Stimulated activated CD4-positive, alpha-beta T cell treated with anti-CD3 and anti-CD28 coated beads, Interleukin-15, amount 100 ng/mL, for 48 hours (primary cell): ENCODE measurements at places on chromosomes 1 and 21.

DNA sequence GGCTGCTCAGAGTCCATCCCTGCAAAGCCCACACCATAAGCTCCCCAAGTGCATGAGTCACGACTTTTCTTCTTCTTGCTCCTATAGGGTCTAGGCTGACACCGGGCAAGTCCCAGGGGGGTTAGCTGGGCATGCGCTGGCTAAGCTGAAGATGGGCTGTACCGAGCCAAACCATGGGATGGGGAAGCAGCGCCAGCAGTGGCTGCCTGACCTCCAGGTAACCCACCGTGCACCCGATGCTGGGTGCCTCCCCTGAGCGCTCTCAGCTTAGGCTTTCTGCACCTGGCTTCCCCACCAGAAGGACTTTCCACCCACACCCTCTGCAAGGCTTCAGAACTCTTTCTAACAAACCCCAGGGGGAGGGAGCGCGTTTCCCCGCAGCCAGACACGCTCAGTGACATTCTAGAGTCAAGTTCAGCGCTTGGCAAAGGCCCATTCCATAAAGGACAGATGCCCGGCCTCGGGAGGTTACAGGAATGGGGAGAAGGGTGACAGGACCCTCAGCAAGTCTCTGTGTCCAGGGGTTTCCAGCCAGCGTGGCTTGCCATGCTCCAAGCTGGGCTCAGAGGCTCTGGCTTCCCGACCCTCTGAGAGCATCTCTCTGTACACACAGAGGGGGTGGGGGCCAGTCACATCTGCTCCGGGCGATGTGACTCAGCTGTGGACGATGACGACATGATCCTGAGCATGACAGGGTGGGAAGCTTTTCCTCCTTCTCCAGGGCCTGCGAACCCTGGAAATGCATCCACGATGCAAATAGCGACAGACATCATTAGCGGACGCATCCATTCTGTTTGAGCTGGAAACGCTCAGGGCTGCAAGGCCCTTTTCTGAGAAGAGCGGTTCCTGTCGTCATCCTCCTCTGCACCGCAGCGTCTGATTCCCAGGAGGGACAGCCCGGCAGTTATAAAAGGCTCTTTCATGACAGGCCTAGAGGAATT is 107.8 kb downstream of the SIK1 start:
- no peak for DNase-seq

GRCh38 chr1:25695771-25696311 is 79.2 kb downstream of the MAN1C1 start:
- no peak for DNase-seq

DNA sequence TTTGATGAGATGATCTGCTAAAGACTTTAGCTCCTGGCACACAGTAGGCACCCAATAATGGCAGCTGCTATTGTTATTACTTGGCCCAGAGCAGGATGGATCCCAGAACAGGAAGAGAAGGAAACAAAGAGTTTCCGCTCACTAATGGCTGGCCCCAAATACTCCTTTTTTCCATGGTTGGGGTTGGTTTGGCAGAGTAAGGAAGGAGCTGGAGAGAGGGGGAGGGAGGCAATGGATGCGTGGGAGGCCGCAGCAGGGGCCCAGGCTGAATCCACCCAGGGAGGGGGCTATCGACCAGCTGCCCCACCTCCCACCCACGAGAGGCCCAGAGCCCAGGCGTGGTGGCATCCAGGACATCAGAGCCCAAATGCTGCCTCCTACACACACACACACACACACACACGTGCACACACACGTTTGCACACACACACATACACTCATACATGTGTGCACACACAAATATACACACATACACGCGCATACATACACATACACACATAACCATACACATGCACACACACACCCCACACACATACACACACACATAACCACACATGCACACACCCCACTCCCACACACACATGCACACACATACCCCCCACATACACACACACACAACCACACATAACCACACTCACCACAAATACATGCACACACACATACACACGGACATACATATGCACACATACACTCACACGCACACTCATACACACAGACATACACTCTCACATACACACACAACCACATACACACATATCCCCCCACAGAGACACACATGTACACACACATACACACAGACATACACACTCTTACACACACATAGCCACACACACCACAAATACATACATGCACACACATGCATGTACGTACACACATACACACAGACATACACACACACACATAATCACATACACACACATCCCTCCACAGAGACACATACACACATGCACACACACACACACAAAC is 25.2 kb downstream of the C1QB start:
- DNase-seq, result no peak

DNA sequence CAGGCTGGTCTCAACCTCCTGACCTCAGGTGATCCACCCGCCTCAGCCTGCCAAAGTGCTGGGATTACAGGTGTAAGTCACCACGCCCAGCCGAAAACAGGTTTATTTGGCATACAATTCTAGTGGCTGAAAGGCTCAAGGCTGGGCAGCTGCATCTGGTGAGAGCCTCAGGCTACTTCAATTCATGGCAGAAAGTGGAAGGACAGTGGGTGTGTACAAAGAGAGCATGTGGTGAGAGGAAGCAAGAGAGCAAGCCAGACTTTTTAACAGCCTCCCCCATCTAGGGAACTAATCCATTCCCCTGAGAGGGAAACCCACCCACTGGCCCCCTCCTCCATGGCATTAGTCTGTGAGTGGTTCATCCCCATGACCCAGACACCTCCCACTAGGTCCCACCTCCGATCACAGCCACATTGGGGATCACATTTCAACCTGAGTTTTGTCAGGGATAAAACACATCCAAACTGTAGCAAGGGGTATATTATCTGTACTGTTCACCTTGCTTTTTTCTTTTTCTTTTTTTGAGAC is 9.5 kb downstream of the BMP8A start:
- DNase-seq, result no peak

GRCh38 chr1:150971583-150972416 is 2.8 kb downstream of the CERS2 start:
- DNase-seq, result no peak

DNA sequence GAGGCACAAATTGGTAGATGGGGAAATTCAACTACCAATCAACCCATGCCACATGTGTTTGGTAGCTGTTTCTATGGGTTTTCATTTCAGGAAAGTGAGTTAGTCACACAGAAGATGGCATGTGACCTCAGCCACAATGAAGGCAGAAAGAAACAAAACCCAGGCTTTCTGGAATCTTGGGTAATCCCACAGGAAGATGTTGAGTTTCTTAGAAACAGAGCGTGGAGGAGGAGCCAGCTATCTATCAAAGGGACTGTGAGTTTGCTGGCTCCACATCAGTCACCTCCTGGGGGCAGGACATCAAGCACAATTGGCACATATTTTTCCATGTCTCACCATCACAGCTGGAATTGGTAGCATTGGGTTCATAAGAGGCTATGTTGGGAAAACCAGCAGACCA is 188.9 kb upstream of the PLXNA2 start:
- no peak for DNase-seq

DNA sequence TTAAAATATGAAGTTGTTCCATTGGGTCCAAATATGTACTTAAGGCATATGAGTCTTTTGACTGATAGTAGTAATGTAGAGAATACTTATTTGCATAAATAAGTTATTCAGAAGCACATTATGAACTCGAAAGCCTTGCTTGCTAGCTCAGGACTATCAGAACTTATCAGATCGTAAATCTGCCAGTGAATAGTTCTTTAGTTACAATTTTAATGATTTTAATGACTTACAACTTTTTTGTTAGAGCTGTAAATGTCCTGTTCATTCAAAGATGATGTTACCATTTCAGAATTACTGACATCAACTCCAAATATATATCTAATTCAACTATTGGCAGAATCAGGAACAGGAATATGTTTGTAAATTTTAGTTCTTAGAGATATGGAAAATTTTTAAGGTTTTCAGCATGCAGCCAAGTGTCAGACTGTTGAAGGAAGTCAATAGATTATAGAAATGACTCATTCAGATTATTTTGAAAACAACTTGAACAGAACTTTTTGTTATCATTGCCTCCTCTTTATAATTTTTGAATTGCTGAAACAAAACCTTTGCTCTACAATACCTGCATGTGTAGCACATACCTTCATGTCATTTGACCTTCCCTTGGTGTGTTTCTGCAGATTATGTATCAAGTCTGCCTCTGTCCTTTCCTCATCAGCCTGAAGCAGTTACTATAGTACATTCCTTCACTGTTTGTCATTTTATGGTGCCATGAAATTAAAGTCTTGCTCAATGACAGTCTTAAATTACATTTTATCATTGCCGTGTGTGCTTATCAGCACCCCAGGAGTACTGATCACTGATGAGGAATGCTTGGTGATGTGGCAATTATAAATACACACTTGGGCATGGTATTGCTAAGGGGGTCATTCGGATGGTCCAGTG is 44.9 kb downstream of the LRRC8D start:
- DNase-seq, result no peak

GRCh38 chr1:12469990-12470389 is 148.0 kb downstream of the DHRS3 start:
- DNase-seq, result no peak

- DNase-seq, result no peak
These were observed 202.0 kb downstream of the MATN1 start for GRCh38 chr1:30521261-30521865.

GRCh38 chr1:117286145-117286544 is 75.4 kb upstream of the VTCN1 start:
- no peak for DNase-seq

DNA sequence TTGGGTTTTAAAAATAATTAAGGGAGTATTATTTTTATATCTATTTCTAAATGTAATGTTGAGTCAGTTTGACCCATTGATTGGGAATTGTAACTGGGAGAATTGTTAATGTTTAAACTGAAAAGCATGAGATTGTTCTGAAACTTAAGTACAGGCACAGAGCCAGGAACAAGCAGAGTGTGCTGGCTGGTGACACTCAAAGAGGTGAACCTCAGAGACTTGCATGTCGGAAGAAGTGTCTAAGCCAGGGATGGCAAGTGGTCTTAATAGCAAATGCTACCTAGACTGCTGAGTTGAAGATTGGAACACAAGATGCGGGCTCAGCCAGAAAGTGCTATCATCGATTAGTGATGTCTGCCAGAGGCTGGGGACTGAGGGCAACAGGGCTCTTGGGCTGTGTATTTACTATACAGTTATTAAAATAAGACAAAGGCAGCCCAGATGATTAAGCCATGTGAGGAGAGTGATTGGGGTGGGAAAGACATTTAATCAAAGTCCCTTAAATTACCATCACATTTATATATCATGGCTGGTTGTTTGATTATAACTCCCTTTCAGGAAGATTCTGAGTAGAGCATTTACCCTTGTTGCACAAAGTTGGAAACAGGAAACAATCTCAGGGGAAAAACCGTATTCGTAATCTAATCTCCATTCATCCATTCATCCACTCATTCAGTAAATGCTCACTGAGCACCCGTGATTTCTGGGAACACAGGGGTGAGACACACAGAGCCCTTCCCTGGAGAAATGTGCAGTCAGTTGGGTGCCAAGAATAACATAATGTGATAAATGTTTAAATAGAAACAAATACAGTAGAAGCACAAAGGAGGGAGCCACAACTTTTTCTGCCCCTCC is 42.8 kb downstream of the C8A start:
- DNase-seq, result no peak

GRCh38 chr1:96880626-96881025 is 159.0 kb downstream of the PTBP2 start:
- DNase-seq, result no peak

- no peak for DNase-seq
These were observed 227.3 kb upstream of the TMEM51 start for GRCh38 chr1:14926229-14926628.

GRCh38 chr21:45957981-45958600 is 23.5 kb upstream of the COL6A1 start:
- no peak for DNase-seq

DNA sequence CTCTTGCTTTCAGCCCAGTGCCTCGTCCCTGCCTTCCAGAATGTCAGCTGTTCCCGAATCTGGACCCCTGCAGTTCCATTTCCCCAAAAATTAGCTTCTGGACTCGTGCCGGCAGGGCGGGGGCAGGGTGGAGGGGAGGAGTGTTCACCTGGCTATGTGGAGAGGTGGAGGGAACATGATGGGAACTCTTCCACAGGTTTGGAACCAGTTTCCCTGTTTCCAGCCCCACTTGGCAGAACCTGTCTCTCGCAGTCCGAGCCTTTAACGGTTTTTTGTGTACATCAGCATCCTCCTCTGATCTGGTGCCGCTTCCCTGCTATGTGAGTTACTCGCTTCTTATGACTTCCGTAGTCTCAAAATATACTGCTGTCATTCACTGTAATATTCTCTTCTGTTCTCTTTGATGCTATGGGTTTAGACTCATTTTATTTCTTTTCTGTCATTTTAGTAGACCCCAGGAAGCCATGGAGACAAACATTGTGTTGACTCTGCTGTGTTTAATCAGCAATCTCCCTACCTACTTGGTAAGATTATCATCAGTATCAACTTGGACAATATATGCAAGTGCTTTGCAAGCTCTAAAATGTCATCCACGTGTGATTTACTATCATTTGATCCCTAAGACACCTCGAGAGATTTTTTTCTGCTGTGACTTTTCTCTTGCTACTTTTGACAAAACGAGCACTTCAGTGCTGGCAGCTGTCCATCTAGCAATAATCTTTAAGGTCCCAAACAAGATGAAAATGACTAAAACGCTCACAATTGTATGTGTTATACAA is 33.3 kb upstream of the HNRNPU start:
- no peak for DNase-seq

DNA sequence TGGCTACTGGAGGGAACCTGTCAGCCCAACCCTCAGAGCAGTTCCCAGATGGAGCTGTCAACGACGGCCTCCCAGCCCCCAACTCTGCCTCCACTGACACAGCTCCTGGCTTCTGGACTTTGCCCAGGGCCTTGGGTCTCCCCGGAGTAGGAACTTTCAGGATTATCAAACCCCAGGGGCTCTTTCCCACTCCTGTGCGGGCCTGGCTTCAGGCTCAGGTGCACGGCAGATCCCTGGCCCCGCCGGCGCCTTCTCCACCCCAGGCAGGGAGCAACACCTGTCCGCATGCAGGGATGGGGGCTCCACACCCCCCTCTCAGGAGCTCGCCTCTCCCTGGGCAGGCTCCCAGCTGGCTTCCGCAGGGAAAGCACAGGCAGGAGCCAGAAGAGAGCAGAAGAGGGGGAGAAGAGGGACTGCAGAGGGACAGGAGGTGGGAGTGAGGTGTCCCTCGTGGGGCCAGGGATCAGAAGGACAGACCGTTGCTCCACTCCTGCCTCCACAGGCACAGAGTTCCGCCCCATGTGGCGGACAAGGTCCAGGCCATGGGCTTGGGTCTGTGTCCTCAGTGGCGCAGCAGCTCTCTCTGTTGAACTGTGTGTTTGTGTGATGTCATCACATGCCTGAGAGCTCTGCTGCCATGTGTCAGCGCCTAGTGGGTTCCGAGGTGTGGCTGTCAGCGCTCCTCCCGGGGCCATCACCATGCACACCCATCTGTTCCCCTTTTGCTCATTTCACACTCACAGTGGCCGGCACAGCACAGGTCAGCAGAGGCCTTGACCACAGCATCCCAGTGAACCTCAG is 107.7 kb downstream of the PDE9A start:
- no peak for DNase-seq

DNA sequence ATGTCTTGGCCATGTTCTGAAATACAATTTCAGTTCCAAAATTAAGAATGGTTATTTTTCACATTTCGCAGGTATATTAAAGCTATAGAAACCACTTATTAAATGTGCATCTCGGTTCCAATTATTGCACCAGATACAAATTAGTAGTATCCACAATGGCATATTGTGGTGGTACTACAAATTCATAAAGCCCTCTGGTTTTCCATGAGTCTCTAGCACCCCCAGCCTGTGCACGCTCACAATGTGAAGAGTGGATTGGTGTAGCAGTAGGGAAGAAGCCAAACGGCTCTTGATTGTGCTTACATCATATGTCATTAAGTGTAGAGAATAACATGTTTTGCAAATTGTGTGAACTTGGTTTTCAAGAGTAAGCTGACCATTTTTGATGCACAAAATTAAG is 1.9 kb upstream of the BRINP3 start:
- DNase-seq, result no peak
